ENCODE measurements at places on chromosomes 7 and 10.

DNA sequence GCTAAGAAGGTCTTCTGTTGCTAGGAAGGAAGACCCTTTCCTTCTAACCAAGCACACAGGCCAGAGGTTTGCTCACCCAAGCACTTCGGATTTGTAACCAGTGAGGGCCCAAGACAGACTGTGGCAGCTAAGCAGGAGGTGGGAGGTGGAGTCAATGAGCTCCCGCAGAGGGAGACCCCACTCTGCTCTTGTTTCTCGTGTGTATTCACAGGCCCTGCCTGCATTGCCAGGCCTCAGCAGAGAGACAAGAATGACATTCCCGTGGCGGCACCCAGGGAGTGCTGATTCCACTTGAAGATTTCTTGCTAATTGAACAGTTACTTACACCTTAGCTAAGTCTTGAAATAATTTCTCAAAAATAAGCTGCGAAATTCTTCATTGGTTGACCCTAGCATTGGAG, 13.4 kb downstream of the PKD1L1 start:
- DNase-seq, result no peak

DNA sequence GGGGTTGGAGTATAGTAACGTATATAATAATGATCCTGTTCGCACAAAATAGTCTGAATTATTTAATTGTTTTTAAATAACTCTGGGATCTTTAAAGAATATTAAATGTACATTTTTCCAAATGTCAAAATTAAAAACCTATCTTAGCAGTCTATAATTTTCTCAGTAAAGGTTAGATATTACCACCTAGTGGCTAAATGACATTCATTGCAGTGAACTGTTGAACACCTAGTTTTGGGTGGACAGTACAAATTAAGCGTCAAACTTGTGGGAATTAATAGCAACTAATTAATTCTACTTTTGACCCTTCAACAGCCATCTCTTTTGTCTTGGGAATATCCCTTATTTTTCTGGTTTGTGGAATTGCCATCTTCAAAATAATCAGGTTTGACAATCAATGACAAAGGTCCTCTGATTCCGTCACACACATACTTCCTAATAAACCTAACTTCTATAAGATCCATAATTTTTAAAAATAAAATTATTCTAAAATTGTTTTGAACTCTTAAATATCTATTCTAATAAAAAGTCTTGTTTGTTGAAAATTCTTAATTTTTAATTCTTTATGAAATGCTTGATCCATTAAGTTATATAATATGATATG, 165.7 kb downstream of the SEMA3D start:
- DNase-seq, result no peak

- no peak for DNase-seq
These were observed 125.3 kb upstream of the STARD3NL start for GRCh38 chr7:38052786-38053185.

DNA sequence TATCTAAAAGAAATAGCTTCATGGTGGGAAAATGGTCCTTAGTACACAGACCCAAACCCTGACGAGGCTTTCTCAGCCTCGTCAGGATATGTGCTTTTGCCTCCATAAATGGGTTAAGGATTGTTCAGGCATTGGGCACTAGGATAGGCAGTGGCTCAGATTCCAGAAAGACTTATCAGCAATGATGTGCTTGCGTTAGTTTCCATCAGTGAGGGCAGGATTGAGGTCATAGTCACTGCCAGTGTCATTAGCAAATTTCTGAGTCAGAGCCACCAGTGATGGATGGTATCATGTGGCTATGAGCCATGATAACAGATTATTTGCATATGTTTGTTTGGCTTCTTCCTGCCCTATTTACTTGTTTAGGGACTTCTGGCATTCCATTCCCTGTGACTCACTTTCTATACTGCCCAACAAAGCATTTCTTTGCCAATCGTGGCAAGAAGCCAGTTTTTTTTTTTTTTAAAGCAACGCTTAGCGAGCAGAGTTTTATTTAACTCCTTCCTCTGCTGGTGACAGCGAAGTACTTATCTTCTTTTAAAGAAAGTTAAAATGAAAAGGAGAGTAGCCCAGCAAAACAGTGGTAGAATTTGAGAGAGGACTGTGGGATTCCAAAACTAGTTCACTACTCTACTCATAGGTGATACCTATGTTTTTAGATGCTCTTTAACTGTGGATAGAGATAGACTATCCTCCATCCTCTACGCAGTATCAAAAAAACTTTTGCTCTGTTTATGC, 44.4 kb downstream of the MYPN start:
- DNase-seq, result no peak

DNA sequence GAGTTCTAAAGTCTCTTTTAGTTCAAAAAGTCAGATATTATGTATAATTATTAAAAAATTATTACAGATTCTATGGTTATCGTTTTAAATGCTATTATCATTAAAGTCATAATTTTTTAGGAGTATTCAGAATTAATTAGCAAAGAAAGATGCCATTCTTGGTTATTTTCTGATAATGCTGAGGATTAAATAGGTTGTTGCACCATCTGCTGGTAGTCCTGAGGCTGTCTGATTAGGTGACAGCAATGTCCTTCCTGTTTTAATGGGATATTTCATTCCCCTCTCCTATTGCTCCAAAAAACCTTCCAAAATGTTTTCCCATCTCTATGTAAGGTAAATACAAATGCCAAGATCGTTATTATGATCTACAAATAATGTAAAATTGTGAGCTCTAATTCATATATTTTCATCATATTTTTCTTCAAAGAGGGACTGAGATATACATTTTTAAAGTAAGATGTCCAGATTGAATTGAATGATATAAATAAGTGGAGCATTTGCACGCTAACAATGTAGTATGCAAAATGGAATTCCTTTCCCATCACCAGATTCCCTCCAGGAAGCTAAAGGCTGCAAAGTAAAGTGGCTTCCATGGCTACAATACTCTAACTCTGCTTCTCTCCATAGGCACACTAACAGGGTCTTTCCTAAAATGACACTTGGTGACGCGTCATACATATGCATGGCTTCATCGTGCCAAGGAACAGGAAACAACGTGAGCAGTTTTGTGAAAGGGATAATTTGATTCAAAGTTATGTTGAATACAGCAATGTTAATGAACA, 58.8 kb upstream of the AKR1E2 start:
- DNase-seq, result no peak

GRCh38 chr7:101784292-101785127, 32.9 kb upstream of the CUX1 start:
- no peak for DNase-seq

DNA sequence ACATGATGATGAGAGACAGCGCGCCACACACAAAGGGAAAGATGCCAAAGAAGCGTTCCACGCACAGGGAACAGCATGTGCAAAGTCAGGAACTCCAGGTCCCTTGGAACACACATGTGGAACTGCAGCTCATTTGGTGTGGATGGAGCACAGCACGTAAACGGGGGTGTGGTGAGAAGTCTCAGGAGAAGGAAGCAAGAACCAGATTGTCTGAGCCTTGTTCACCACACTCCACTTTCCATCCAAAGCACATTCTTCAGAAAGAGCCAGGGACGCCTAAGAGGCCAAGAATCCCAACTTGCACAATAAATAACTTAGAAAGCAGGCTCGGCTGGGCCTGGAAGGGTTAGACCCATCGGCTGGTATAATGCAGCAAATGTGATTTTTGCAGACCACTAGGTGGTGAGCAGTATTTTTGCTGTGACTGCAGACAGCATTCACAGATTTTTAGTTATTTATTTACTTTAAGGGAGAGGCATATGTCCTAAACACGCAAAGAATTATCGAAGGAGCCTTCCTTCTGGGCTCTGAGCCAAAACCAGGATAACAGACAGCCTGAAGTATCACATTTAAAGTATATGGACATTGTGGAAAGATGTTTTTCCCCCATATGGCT, 27.9 kb upstream of the ASCC1 start:
- DNase-seq, result no peak

DNA sequence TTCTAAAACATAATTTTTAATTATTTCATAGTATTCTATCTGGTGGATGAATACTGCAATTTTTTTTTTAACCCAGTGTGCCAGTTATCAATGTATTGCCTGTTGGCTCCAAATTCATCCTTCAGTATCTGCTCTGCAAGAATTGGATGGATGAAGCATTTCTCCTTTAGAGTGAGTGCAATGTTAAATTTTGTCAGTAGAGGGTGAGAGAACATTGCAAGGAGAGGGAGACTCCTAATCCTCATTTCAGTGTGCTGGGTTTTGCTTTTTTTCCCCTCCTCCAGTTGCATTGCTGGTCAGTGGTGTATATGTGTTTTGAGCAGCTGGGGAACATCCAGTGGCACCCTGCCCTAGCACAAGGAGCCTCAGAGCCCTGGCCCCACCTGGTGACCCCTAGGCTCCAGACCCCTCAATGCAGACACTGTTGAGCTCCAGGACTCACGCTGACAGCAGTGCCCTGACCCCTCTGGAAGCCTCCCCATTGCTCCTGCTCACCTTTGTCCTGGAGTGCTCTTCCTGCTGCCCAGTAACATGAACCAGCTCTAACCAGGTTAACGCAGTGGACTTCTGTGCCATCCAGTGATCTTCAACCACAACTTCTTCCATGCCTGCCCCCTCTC, 199.4 kb downstream of the USP6NL start:
- DNase-seq, result no peak

DNA sequence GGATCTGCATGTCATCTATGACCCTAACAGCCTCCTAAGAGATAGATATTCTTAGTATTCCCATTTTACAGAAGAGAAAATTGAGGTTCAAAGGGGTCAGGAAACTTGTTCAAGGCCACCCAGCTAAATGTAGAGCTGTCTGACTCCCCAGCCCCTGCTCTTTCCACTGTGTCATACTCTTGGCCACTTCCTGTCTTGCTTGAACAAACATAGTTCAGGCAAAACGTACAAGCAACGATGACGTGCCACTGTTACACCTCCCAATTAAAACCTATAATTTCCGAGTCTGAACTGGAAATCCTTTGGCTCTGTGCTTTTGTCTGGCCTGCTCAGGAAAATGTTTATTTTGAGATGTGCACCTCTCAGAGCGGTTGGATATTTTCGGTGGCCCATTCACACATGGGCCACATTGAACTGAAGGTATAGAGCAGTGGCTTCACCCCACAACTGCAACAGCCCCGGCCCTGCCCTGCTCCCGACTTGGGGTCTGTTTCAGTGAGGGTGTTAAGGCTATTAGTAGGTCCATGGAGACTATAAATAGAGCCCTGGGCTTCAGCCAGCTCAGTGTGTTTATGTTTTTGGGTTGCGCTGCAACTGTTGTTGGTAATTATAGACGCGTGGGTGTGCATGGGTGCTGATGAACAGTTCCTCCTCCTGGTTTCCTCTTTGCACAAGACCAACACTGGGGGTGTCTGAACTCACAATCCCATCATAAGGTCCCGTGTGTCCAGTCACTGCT, 172.3 kb upstream of the ADO start:
- no peak for DNase-seq

DNA sequence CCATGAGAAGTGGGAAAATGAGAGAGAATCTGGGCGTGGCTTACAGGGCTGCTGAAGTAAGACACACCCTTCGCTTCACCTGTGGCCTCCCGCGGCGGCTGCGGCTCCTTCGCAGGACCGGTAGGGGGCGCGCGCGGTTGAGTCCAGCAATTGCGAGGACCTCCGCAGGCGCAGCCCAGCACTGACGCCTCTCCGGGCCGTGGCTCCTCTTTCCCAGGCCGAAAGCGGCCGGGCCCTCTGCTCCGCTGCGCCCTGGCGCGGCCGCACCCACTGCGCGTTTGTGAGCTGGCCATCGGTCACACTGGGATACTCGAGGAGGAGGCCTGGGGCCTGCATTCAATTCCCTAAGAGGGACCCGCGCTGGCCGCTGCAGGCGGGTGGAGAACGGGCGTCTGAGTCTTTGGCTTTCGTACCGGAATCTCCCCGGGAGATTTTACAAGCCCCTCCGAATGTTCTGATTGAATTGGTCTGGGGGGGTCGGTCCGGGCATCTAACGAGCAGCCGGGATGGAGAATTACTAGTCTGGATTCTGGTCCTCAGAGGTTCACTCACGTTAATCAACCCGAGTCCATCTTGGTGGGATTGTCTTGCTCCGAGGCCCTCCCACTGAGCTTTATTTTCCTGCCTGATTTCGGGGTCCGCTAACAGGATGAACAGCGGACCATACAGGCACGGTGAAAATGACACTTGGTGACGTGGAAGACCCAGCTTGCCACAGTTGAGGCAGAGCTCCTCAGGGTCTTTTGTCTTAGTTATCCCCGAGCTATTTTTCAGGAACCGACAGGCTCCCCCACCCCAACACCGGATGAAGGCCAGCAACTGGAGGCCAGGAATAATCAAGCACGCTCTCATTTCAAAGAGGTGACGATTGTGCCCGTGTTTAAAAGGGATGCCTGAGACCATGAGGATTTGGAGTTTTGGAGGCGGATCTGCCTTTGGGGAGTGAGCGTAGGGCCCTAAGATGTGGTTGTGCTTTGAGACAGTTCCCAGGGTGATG, at the start of gene LRRD1:
LRRD1 (minus strand) TSS at position 215 of the 997 bp plus-strand sequence. CDS start 13,940 bp downstream, outside the sequence.
- DNase-seq, result peak; percentile 90

GRCh38 chr7:115085421-115085820, 163.5 kb downstream of the MDFIC start:
- DNase-seq, result no peak

DNA sequence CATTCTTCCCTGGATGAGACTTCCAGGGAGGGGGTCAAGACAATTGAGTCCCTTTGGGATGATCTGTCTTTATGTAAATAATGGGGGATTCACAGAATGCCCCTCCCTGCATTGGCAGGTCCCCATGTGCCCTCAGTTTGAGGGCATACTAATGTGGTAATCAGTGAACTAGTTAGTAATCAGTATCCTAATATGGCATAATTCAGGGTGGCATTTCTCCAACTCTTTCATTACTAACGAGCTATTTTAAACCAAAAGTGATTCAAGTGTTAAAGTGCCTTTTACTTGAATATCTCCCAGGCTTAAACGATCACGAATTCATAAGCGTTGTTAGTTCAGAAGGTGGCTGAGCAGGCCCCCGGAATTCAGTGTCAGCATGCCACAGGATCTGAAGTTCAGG, 1.6 kb upstream of the DNAJB6 start:
- no peak for DNase-seq

- DNase-seq, result no peak
These were observed at the start of gene DGKI for GRCh38 chr7:137846827-137847567. DGKI (minus strand) TSS chr7:137846974.

DNA sequence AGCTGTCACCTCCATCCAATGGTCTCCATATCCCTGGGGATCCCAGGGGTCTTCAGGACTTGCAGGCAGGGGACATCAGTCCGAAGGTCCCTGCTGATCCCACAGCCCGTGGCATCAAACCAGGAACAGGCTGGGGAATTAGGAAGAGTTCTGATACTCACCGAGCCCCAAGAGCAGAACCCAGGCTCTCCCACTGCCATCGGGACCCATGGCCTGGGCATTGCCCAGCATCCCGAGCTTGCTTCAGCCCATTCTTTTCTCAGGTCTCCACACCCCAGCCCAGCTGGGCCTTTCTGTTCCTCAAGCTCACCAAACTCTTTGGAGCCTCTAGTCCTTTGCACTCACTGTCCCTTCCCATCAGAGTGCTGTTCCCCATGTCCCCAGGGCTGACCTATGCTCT, 280.9 kb downstream of the GRID1 start:
- DNase-seq, result no peak

GRCh38 chr7:154587792-154588191, 415.1 kb downstream of the PAXIP1 start:
- no peak for DNase-seq

Measured in activated T-cell treated with anti-CD3 and anti-CD28 coated beads for 48 hours (primary cell).